ENCODE measurements at places on chromosomes 4 and X. TPM values are rescaled to one million over a fixed set of nuclear protein-coding genes. Genes with fewer than 3 reads are reported as not detected.

- no peak for DNase-seq
Measured at GRCh38 chr4:37243051-37243450, 1.5 kb upstream of the NWD2 start.

- DNase-seq = no peak
Measured at GRCh38 chr4:99991741-99992140, 41.7 kb upstream of the H2AZ1 start.

DNA sequence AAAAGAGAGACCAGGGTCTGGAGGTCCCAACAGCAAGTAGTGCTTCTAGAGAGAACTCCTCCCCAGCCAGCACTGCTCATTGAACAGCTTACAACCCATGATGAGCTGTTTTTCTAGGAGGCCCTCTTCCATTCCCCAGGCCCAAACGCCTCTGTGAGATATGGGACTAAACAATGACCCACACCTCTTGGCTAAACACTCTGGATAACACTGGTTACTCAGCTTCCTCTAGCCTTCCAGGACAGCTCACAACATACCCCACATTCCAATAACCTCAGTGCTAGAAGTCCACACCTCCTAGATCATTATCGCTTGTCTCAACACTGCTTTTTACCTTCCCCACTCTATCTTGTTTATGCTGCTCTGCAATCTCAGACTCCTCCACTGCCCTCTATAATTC lies 35.4 kb upstream of the PGRMC2 start:
- peak; percentile 59 for DNase-seq

DNA sequence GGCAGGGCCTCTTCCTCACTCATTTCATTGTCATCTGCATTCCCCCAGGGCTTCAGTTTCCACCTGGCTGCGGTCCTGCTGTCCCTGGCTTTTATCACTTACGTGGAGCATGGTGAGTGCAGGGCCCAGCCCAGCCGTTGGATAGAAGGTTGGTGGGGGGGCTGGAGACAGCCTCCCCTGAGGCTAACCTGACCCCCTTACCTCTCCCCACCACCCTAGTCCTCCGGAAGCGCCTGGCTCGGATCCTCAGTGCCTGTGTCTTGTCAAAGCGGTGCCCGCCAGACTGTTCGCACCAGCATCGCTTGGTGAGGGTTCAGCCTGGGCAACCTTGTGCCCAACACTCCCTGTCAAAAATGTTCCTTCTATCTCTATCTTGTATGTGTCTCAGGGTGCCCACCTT lies 5.8 kb upstream of the EBP start:
- DNase-seq = no peak

- no peak for DNase-seq
Measured at GRCh38 chrX:150565551-150565950, 2.9 kb upstream of the MTM1 start.

DNA sequence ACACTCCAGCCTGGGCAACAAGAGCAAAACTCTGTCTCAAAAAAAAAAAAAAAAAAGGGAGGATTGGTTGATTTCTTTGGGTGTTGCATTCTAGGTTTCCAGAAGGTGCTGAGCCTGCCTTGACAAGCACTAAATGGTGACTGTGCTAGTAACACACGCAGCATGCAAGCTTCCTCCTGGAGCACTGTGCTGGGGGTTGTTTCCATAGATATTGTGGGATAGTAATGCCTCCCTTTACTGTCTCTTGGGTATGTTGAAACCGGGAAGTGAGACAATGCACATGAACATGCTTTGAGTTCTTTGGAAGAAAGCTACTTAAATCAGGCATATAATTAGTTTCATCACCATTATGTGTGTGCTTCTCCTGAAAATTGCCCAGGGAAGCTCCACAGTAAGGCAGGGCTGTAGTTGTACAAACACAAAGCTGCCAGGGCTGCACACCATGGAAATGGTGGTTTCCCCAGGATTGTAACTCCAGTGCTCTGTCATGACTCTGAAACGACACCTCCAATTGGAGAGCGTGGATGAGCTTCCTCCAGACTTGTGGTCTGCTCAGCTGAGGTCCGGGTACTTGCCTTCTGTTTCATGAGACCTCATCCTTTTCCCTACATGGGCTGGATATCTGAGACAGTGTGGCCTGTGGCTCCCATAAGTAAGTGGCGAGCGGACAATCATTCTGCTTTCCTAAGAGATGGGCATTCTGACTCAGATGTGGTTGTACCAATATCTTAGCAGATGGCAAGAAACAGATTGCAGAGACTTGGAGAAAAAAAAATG lies 31.5 kb upstream of the STOX2 start:
- DNase-seq = no peak

GRCh38 chr4:139690419-139690818 lies 24.8 kb downstream of the MGST2 start:
- DNase-seq = no peak

DNA sequence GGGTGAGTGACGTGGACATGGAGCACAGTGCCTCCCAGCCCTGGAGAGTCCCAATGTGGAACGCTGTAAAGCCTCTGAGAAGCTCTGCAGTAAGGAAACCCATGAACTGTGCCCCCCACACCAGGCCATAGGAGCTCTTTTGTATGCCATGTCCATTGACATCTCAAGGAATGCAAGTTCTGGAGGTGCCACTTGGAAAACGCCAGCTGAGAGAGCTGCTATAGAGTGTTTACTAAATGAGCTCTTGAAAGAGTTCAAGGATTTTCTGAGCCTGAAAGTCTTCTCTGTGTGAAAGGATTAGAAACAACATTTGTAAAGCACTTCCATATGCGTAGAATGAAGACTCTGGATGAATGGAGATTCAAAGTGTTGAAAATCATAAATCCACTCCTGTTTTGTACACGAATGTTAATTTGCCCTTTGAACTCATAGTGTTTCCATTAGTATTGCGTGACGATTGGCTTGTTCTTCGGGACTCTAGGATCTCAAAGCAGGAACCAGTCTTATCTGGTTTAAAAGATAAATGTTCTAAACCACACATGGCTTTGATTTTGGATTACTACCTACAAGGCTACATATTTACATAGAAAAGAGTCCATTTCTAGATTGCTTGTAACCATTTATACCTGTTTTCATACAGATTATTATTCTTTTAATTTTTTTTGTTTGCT lies 41.8 kb upstream of the STOX2 start:
- DNase-seq = no peak

DNA sequence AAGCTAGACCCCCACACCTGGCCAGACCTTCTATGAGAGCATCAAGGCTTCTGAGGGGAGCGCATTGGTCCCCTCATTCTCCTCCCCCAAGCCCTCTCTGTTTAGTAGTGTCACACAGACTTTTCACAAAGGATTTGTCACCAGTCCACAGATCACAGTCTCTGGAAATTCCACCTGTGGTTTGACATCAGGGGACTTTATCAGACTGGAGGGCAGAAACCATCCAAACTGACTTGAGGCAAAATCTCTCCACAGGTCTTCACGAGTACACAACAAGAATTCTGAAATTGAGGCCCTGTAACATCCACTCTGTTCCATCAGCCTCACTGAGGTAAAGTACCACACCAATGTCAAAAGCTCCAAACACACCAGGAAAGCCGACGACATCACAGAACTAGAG lies 112.5 kb downstream of the SH3KBP1 start:
- DNase-seq = no peak

DNA sequence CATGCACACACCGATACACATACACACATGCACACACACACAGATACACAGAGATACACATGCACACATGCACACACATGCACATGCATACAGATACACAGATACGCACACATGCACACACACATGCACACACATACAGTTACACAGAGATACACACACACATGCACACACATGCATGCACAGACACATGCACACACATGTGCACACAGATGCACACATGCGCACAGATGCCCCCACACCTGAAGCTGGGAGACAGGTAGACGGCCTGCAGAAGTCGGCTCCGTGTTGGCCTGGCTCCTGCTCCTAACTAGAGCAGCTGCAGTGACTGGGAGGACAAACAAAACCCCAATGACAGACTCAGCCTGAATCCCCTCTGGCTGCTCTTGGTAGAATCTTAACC lies 46.8 kb downstream of the PSAPL1 start:
- DNase-seq = no peak

GRCh38 chr4:70589785-70590184 lies 2.3 kb upstream of the AMBN start:
- no peak for DNase-seq

DNA sequence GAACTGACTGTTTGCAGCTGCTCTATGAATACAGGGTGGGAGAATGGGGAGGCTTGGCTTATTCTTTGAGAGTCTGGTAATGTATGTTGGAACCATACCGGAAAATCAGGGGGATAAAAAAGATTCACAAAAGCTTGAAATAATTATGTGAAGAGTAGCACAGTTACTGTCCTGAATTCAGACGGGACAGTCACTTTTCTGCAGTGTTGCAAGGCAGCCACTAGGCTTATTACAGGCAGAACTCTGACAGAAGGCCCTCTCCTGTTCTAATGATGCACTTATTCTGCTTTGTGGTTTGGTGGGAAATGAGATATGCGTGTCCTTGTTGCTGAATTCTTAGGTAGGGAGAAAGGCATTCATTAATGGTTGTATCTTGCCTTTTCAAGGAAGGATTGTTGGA lies 37.2 kb downstream of the GUCY1B1 start:
- DNase-seq = no peak

- no peak for DNase-seq
Measured at GRCh38 chr4:87937523-87937922, 38.0 kb upstream of the SPP1 start.

DNA sequence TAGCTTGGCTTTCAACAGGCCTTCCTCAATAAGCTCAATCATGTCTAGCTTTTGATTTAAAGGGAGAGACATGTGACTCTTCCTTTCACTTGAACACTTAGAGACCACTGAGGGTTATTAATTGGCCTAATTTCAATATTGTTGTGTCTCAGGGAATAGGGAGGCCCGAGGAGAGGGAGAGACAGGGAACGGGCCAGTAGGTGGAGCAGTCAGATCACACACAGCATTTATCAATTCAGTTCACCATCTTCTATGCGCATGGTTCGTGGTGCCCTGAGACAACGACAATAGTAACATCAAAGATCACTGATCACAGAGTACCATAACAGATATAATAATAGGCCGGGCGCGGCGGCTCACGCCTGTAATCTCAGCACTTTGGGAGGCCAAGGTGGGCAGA lies 17.8 kb downstream of the ZNF81 start:
- DNase-seq = peak; percentile 38

STARD8 gene
- total RNA-seq = 0.97 TPM

HOPX gene
- under 0.01 TPM for total RNA-seq

MFSD8 gene
- 28.1 TPM for total RNA-seq

COL4A5 gene
- total RNA-seq = 30.0 TPM

KIT gene
- 5.5 TPM for total RNA-seq

CC2D2A gene
- 26.7 TPM for total RNA-seq

SPANXA1 gene
- total RNA-seq = not detected

USP17L19 gene
- total RNA-seq = not detected

COQ2 gene
- 18.1 TPM for total RNA-seq
